ENCODE measurements at places on chromosomes 16 and 17.

DNA sequence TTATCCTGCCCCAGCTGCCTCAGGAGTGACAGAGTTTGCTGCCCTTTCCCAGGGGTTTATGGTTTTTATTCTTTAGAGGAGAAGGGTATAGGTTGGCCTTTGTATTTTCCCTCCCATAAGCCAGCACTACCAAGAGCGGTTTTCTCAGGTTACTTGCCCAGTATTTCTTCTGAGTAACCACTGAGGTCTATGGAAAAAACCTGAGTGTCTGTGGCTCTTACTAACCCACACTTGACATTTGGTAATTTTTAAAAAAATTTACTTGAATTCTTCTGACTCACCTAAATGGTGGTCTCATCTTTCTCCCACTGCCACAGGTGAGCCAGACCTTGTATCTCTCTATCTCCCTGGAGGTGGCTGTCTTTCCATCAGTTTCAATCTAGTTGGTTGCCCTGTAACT lies 6.0 kb downstream of the SLC7A6 start:
- no peak for DNase-seq

- DNase-seq, result no peak
Measured at GRCh38 chr16:4411684-4412083, 4.7 kb downstream of the CORO7 start.

GRCh38 chr16:21685034-21685455 lies 21.3 kb downstream of the OTOA start:
- DNase-seq, result no peak

DNA sequence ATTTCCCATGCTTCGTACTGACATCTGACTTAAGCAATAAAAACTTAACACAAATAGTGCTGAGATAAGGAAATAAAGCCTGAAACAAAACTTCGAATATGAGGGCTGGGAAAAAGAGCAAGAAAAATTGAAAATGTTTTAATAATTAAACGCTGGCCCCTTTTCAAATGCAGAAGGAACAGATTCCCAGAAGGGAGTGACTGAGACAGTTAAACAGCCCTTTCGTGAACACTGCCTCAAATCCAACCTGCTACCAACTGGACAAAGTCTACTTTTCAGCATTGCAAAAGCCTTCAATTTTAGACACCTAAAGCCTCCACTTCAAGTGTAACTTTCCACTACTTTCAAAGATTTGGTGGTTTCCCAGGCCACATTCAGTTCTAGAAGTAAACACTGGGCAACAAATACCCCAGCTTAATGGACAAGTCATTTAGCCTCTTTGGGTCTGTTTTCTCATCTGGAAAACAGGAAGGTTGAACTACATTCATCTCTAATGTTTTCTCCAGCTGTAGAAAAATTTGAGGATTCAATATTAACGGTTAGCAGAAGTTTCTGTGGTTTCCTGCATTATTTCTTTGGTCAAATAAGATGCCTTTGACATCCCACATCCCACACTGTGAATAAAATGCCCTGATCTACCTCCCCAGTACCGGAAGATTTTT lies 11.8 kb downstream of the RFFL start:
- no peak for DNase-seq

GRCh38 chr16:48369765-48370164 lies 15.4 kb downstream of the SIAH1 start:
- no peak for DNase-seq

DNA sequence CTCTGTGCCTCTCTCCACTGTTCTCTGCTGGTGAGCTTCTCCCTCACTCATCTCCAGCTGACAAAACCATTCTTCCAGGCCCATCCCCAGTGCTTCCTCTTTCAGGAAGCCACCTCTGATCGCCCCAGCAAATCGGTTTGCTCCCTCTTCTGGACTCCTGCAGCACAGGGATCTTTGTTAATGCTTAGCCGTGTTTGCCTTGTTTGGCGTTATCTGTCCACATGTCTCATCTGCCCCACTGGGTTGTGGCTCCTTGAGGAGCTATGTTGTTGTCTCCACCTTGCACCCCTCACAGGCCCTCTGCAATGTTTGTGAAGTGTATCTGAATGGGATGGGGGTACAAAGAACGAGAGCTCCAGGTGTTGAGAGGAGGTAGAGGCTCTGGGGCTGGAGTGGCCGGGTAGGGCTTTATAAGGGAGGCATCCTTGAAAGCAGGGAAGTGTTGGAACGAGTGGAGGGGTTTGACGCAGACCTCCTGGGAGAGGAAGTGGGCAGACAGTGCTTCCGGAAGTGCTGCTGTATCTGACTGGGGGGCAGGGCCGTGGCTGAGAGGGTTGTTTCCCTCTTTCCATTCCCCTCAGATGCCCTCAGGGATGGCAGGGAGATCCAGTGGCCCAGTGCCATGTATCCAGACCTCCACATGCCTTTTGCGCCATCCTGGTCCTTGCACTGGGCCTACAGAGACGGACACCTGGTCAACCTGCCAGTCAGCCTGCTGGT lies 27.8 kb downstream of the CASKIN2 start:
- peak; percentile 48 for DNase-seq

DNA sequence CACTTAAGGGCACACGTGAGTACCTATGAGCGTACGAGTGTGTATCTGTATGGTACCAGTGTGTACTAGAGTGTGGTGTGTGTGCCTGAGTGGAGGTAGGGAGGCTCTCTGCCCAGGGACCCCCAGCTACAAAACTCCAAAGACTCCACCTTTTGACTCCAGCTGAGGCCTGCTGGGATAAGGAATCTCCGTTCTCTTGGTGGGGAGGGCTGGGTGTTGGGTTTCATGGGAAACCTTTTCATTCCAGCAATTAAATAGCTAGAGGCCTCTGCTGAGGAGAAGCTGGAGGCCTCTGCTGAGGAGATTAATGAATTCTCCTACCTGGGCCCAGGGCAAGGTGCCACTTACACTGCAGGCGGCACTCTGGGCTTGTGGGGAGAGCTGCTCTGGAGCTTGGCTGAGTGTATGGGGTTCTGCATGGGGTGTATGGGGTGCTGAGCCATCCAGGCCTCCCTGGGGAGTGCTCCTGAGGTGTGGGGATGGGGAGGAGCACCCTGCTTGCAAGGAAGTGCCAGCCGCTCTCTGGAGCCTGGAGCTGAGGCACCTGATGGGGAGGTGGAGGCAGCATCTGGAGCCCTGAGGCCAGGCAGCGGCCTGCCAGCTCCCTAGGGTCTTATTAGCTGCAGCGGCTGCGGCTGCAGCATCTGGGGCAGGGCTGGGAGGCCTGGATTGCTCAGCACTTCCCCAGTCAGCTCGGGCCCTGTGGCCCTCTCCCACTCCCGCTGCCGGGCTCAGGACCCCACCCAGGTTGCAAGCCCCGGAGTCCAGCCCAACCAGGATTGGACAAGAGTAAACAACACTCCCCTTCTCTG lies 4.6 kb downstream of the ANKRD13B start:
- DNase-seq, result no peak

DNA sequence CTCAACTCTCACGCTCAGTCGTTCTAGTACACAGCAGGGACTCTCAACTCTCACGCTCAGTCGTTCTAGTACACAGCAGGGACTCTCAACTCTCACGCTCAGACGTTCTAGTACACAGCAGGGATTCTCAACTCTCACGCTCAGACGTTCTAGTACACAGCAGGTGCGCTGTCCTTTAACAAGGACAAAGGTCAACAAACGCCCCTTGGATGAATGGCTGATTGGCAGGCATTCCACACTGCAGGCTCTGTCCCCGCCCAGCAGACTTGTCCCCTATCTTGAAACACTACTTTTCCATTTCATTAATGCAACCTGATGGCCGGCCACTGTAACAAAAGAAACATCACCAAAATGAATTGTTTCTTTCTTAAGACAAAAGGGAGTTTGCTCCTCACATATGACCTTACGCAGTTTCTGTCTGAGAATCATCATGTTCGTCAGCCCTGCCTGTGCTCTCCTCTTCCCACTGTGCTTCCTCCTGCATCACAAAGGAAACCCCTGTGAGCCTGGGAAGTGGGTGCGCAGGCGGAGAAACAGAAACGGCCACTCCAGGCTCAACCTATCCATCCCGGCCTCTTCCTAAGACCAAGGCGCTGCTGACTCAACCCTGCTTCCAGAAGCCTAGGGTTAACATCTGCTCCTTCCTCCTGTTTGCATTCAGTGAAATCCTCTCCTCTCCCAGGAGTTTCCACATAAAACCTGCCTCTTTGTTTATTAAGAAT lies 59.8 kb downstream of the ANKRD11 start:
- no peak for DNase-seq

- DNase-seq, result no peak
Measured at GRCh38 chr17:75850928-75851692, 4.0 kb downstream of the WBP2 start.

- DNase-seq, result no peak
Measured at GRCh38 chr17:2892305-2892971, 96.2 kb downstream of the RAP1GAP2 start.

GRCh38 chr16:70430667-70431536 lies 8.0 kb downstream of the ST3GAL2 start:
- DNase-seq, result peak; percentile 55

Measured in activated T-cell treated with anti-CD3 and anti-CD28 coated beads, Interleukin-2, amount 50 U/mL, for 1 hour (primary cell).